ENCODE measurements at places on chromosomes 16 and 17.

DNA sequence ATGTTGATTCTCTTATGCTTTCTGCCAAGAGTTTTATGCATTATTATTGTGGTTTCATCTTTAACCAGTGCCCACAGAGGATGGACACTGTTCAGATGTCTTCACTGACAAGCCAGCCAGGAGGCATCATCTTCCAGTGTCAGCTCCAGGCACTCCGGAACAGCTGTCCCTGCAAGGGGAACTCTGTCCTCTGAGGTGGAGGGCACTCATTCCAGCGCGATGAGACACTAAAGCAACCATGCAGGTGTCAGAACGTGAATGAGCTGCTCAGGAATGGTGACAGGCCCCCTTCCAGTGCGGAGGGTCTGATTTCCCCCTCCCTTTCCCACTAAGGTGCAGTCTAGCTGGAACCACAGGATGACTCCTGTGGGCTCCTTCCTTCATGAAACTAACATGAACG is 117.5 kb downstream of the NOG start:
- peak; percentile 30 for DNase-seq

DNA sequence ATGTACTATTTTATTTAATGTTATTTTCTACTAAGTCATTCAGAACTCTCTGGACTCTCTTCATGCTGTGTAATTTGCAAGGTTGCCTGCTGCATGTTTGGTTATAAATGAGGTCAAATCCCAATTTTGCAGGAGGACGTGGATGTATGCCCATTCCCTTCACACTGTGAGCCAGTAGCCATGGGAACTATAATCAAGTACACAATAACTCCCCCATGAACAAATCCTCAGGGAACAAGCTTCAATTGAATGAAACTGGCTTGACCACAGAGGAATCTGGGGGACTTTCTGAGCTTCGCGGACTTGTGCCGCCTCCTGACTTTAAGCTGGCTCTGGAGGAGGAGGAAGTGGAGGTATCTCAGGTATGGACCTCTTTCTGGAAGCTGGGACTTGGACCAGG is 14.6 kb upstream of the KCTD13 start:
- no peak for DNase-seq

- DNase-seq, result no peak
These were observed 138.0 kb upstream of the HS3ST2 start for GRCh38 chr16:22675745-22676540.

DNA sequence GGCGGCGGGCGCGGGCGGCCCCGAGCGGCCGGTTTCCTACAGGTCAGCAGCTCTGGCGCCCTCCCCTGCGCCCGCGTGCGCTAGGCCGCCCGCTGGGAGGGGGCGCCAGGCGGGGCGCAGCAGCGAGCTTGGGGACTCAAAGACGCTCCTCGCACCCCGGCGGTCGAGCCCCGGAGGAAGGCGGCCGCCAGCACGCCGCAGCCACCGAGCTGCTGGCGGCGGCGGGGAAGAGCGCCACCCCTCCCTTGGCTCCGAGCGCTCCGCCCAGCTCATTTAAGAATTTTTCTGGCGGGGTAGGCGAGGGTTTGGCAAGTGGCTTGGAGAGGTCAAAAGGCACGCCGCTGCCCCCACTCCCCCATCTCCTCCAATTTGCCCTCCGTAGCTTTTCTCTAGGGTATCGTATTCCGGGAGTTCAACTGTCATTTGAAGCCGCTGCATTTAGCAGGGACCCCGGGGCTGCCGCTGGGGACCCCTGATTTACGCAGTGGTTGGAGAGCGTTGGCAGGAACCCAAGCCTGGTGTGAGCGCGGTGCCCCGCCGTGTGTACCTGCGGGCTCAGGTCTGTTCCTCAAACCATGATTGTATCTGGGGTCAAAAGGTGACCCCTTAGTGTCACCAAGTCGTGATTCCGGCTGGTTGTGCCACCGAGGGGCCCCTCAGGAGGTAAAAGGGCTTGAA is 59.5 kb upstream of the GSE1 start:
- peak; percentile 34 for DNase-seq

DNA sequence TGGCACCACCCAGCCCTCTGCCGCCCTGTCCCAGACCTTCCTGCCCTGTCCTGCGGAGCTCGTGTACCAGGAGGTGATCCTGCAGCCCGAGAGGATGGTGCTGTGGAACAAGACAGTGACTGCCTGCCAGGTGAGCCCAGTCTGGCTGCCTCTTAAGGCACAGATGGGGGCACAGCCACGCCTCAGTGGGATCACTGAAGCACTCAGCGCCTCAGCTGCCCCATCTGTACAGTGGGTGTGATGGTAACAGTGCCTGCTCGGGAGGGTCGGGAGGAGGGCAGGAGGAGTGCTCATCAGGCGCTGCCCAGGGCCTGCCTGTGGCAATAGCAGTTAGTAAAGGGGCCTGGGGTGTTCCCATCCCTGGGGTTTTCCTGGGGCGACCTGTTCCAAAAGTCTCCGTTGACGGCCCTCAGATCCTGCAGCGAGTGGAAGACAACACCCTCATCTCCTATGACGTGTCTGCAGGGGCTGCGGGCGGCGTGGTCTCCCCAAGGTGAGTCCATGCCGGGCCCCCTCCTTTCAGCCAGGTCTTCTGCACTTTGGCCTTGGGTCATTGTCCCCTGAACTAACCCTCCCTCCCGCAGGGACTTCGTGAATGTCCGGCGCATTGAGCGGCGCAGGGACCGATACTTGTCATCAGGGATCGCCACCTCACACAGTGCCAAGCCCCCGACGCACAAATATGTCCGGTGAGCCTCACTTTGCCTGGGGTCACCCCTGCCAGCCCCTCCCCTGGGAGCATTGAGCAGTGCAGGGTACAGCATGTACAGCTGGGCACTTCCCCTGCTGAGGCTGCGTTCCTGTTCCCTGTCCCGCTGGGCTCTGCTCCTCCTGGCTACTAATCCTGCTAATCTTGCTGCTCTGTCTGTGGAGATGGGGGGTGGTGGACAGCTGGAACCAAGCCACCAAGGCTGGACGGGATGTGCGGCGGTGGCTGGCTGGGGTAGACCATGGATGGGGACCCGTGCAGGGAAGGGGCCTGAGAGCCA is 4.5 kb upstream of the TCAP start:
- no peak for DNase-seq

- DNase-seq, result no peak
These were observed 104.3 kb upstream of the SDK2 start for GRCh38 chr17:73748508-73748907.

DNA sequence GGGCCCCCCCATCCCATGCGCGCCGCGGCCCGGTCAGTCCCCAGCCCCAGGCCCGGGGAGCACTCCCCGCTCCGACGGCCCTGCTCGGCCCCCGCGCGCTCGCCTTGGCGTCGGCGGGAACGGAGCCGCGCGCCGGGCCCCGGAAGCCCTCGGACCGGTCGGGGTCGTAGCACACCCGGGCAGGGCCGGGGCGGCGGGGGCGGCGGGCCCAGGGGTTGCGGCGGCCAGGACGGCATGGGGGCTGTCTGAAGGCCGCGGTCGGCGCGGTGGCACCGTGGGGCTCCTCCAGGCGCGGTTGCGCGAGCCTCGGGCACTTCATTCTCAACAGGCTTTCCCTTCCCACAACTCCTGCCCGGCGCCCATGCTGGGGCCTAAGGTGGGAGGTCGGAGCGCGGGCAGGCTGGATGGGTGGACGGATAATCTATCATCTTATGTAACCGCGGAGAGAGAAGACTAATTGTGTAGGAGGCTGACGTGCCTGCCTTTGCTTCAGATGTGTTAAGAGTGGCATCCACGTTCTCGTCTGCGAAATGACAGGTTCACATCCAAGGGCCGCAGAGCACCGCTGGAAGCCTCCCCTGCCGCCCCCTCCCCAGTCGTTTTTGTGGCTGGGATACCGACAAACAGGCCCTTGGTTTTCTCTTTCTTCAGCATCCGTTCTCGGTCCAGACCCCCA is 708 bp downstream of the BAIAP2 start:
- DNase-seq, result no peak

GRCh38 chr17:47078801-47079200 is 99.7 kb upstream of the RPRML start:
- DNase-seq, result no peak

- DNase-seq, result no peak
These were observed 115.3 kb upstream of the HLF start for GRCh38 chr17:55149485-55149884.

DNA sequence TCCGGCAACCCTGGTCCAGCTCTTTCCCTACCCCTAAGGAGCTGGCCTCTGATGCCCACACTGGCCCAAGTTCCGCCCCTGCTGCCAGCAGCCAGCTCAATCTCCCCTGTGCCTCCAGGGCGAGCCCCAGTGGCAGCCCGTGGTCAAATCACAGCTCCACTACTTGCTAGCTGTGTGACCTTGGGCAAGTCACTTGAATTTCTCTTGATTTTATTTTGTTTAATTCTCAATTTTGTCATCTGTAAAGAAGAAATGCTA is 10.3 kb downstream of the CASKIN2 start:
- DNase-seq, result no peak

GRCh38 chr16:4608704-4608980 is 6.0 kb downstream of the UBALD1 start:
- no peak for DNase-seq

GRCh38 chr16:11067697-11068141 is 123.4 kb downstream of the CLEC16A start:
- DNase-seq, result no peak

- no peak for DNase-seq
These were observed 25.0 kb upstream of the SLC6A2 start for GRCh38 chr16:55630774-55631173.

DNA sequence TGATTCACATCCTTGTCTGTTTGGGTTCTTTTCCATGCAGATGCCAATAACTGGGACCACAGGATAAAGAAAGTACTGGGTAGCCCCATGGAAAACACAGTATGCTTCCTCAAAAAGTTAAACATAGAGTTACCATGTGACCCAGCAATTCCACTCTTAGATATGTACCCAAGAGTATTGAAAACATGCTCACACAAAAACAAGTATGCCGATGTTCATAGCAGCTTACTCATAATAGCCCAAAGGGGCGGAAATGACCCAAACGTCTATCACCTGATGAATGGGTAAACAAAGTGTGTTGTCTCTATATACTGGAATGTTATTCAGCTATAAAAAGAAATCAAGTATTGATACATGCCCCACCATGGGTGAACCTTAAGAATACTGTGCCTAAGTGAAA is 55.4 kb downstream of the CYB5B start:
- no peak for DNase-seq

DNA sequence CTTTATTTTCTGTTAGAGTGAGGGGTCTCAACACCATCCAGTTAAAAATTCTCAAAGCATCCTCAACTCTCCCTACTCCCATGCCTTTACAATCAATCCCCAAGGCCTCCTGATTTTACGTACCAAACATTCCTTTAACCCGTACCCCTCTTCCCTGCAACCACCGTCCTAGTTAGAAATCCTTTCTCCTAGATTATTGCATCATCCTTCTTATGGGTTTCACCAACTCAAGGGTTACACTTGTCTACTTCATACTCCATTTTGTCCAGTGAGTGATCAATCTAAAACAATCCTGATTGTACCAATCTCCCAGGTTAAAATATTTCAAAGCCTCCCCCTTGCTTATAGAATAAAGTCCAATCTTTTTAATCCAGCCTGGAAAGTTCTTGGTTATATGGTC is 24.7 kb downstream of the SOX9 start:
- no peak for DNase-seq

DNA sequence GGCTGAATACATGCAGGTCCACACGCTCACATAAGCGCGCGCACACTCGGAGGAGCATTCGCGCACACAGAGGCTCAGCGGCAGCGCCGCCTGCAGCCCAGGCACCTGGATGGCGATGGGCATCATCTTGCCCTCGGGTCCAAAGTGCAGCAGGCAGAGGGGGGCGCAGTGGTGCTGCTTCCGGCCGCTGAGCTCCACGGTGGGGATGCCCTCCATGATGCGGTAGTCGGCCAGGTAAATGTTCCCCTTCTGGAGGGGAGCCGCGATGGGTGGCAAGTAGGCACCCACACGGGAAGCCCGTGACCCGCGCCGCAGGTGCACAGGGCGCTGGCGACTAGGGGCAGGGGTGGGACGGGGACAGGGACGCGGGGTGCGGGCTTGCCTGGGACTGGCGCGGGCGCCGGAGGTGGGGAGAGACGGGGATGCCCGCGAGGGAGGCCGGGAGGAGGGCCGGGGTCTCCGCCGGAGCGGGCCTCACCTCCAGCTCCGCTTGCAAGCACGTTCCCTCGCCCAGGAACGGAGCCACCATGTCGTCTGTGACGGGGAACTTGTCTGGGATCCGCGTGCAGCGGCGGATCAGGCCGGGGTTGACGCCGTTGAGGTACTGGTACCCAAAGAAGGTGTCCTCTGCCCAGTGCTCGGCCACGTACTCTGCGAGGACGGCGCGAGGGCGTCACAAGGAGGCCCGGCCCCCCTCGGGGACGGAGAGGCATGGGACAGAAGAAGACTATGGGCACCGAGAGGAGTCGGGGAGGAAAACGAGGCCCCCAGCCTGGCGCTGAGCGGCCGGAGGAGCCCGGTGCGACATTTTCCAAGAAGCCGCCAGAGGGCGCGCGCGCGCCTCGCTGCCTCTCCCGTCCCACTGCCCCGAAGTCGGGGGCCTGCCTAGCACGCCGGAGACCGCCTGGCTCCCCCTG is 8.0 kb downstream of the ALOX12B start:
- peak; percentile 29 for DNase-seq

DNA sequence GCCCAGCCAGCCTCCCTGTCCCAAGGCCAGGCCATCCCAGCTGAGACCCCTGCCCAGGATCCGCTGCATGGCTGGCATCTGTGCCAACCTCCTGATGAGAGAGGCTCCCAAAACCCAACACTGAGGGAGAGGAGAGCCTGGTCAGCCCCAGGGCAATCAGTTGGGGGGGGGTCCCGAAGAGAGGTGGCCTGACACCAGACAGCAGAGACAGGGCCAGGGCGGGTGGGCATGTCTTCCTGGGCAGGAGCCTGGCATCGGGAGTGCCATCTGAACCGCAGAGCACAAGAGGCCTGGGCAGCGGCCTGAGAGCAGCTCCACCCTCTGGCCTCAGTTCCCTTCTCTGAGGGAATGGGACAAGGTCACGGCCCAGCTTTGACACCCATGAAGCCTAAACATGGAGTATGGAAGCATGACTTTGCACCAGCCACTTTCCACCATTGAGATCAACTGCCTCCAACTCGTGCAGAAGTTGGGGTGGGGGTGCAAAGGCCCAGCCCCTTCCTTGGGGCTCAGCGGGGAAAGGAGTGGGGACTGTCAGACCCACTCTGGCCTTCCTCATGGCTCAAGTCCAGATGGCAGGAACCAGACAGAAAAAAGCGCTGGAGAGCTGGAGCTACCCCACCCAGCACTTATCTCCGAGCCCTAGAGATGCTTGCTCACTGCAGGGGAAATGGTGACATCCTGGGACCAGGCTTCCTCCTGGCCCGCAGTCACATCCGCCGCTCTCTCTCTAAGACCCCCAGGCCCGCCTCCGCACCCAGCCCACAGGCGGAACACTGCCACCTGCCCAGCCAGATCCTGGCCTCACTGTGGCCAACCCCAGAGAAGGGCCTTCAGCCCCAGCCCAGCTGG is 9.7 kb downstream of the RHBDF2 start:
- no peak for DNase-seq

- DNase-seq, result no peak
These were observed 18.9 kb downstream of the MPP3 start for GRCh38 chr17:43814026-43814425.
